ENCODE measurements at places on chromosomes 13 and 19.
A peak's percentile ranks its signal among the peaks of the same experiment; 100 is the strongest.

DNA sequence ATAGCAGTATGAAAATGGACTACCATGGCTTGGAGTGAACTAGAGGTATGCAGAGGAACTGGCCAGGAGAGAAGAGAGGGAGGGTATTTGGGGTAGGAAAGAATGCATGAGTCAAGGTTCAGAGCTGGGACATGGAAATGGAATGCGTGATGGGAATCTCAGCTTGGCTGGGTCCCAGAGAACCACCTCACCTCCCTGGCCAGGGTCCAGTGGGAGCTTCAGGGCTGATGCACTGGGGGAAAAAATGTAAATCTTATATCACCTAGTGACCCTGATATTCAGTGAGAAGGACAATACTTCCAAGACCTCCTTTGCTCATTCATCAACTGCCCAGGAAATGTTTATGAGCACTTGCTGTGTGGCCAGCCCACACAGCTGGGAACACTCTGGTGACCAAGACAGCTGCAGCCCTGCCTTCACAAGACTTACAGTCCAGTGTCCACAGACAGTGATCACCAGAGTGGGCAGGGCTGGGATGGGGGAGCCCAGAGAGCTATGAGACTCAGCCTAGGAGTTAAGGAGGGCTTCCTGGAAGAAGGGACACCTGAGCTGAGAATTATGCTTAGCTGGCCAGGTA lies 12.8 kb downstream of the IGSF23 start:
- DNase-seq, result no peak

- no peak for DNase-seq
Observed at GRCh38 chr19:9729162-9729561, 39.4 kb downstream of the ZNF846 start.

GRCh38 chr13:23724196-23724970 lies 154.2 kb downstream of the TNFRSF19 start:
- no peak for DNase-seq

- DNase-seq, result no peak
Observed at GRCh38 chr13:44837250-44837649, 152.0 kb downstream of the NUFIP1 start.

DNA sequence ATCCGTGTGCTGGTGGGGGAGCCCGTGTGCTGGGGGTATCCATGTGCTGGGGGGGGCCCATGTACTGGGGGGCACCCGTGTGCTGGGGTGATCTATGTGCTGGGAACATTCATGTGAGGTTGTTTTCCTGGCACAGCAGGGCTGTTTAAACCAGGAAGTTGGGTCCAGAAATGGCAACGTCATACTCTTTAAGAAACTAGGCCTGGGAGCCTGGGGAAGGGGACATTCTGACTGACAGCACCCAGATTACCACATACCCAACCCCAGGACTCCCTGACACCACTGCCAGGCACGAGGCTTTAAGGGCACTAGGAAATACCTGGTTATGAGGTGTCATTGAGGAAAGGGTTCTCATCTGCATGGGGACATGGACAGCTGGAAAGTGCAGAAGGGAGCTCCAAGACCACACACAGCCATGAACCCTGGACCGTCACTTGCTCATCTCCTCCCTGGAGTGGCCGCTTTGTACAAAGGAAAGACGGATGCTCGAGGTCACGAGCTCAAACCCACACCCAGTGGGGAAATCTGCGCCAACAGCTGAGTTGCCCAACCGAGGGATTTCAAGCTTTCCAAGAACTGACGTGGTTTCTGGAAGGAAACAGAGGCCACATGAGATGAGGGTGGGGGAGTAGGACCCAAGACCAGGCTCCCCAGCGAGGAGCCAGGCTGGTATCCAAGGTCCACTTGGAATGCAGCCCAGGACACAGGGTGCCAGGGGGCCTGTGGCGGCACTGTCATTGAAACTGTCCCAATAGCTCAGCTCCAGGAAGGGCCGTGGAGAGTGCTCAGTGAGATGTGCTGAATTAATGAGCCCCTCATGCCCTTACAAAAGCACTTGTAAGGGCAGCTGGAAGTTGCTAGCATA lies 40.9 kb downstream of the RAB20 start:
- DNase-seq, result no peak

GRCh38 chr13:111325941-111326620 lies 5.6 kb downstream of the TEX29 start:
- no peak for DNase-seq

GRCh38 chr13:23766283-23766682 lies 122.9 kb downstream of the MIPEP start:
- DNase-seq, result no peak

DNA sequence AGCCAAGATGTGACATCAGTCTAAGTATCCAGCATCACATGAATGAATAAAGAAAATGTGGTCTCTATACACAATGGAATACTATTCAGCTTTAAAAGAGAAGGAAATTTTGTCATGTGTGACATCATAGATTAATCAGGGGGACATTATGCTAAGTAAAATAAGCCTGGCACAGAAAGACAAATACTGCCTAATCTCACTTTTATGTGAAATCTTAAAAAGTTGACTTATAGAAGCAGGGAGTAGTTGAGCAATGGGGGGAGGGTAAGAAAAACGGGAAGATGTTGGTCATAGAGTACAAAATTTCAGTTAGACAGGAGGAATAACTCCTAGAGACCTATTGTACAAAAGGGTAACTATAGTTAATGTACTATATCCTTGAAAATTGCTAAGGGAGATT lies 10.4 kb upstream of the LCP1 start:
- no peak for DNase-seq

DNA sequence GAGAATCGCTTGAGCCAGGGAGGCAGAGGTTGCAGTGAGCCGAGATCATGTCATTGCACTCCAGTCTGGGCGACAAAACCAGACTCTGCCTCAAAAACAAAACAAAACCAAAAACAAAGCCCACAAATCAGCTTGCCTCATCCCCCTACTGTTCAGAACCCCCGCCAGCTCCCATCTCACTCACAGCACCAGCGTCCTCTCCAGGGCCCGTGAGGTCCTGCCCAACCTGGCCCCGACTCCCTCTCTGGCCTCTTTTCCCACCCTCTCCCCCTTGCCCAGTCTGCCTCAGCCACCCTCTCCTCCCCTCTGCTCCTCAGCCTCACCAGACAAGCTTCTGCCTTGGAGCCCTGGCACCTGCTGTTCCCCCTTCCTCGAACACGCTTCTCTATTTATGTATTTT lies 3.8 kb downstream of the SLC8A2 start:
- no peak for DNase-seq

GRCh38 chr13:113737803-113738202 lies 21.2 kb upstream of the TMEM255B start:
- no peak for DNase-seq

- DNase-seq, result no peak
Observed at GRCh38 chr19:18109733-18110608, 12.4 kb downstream of the MAST3 start.

DNA sequence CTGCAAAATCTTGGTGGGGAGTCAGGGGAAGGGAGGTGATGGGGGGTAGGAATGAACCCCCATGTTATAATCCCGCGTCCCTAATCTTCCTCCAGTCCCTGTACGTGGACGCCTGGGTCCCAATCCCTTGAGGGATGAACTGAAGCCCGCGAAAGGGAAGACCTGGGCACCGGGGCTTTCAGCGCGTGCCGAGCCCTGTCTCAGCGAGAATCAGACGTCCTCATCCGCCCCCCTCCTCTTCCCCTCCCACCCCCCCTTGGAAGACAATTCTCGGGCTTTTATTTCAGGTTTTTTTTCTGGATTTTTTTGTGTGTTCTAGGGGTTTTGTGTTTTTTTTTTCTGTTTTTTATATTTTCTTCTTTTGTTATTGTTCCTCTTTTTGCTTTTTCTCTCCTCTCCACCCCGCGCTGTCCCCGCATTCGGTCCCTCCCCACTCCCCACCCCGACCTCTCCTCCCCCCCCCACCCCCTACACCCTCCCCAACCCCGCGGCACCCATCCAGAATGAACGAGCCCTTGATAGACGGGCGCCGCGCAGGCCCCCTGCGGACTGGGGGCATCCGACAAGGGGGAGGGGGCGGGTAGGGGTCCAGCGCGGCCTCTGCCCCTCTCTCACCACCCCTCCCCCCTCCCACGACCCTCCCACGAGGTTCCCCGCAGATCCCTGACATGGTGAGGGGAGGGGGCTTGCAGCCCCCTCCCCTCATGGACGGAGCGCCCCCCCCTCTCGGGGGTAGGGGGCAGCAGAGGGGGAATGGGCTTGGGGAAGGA lies 10.3 kb downstream of the C19orf81 start:
- no peak for DNase-seq

GRCh38 chr13:25686831-25687470 lies 315.2 kb downstream of the ATP8A2 start:
- DNase-seq, result no peak

DNA sequence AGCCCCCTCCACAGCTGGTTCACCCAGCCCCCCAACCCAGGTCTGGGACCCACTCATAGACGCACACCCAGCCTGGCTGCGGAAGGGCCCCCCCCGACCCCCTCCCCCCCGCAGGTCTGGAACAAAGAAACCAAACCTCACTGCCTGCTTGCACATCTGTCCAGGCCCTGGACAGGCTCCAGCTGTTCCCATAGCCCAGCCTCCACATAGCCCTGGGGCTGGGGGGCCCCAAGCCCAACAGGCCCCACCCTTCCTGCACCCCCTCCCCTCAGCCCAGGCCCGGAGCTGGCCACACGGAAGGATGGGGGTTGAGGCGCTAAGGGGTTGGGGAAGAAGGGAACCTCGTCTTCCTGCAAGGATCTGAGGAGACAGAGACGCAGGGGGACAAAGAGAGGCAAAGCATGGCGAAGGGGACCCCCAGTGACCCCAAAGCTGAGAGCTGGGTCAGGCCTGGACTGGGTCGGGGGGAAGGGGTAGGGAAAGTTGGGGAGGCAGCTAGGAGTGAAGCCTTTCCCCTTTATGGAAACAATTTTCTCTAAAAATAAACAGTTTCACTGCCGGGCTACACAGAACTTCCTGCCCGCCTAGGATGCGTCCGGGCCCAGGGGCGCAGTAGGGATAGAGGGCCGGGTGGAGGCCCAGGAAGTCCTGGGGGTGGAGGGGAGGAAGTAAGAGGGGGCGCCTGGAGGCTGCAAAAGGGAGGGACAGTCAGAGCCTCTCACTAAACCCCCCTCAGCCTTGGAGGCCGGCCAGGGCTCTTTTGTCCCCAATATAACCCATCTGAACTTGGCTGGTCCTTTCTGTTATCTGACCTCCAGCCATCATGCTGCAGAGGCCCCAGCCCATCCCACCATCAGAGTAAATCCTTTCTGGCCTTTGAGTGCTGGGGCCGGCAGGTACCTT lies 2.4 kb downstream of the KANK2 start:
- DNase-seq, result no peak

GRCh38 chr13:44306371-44307192 lies 67.0 kb upstream of the SERP2 start:
- no peak for DNase-seq

DNA sequence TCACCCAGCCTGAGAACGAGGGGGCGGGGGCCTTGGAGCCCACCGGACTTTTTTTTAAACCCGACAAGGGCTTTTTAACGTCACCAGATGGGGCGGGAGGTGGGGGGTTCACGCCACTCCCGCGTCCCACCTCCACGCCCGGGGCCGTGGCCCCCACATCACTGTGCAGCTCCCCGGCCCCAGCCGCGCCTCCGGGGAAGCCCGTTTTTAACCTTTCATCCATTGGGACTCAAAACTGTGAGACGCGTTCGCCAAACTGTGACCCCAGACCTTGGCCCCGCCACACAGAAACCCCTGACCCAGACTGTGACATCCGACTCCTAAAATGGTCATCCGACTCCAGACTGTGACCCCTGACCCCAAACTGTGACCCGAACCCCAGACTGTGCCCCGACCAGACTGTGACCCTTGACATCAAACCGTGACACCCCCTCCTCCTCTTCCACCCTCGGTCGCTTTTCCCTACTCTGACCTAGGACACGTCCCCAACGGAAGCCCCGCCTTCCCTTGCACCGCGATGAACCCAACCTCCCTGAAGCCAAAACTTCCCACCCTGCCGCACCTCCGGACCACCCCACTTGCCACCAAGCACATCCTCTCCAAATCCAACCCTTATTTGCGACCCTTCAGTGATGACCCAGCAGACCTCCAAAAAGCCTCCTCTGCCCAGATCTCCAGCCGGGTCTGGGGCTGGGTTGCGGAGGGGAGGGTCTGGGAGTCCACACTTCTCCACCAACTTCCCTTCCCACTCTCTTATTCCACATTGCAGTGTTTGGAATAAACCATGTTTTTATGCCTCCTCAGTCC lies 1.5 kb upstream of the GRWD1 start:
- DNase-seq, result no peak

GRCh38 chr13:37107456-37107855 lies 2.0 kb upstream of the CSNK1A1L start:
- no peak for DNase-seq

DNA sequence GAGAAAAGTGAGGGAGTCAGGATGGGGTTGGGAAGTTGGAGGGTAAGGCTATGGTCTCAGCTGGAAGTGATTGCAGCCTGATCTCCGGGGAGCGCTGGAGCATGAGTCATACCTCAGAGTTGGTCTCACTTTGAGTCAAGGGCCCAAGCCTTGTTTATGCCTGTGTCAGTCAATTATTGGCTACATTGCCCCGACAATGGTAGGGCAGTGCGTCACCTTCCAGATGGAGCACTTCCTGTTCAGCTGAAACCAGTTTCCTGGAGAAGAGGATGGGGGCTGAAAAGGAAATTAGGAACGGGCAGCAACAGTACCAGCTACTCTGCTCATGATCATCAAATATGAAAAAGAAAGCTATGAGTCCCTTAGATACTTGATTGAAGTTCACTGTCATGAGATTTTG lies 60.4 kb downstream of the ADGRE1 start:
- peak; percentile 47 for DNase-seq

DNA sequence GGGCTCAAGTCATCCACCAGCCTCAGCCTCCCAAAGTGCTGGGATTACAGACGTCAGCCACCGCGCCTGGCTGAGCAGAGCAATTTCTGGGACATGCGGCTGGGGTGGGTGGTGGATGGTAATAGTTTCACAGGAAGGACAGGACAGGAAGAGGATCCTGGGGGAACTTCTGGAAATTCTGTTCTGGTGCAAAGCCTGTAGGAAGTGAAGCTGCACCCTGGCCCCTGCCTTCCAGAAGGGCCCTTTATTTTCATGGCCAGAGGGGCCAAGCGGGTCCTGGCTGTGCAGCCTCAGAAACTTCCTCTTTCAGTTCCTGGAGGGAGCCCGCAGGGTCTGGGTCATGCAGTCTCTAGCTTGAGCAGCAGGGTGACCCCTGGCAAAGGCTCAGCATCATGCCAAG lies 15.7 kb downstream of the FEM1A start:
- DNase-seq, result no peak

GRCh38 chr13:26465514-26465913 lies 92.0 kb upstream of the WASF3 start:
- no peak for DNase-seq

DNA sequence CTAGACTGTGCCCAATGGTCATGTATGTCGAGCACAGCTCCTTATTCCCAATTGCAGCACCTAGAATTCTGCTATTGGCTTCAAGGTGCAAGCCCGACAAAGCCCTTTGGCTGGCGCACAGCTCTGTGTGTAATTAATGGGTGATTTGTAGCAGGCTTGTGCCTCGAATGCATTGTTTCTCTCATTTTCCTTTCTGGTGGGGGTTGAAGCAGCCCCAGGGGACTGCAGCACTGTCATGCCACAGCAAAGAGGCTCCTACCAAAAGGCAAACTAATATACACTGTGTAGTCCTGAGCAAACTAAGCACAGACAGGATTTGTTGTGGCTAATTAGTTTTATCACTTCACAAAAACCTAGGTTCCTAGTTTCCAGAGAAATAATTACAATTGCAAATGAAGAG lies 898.7 kb downstream of the UQCRFS1 start:
- no peak for DNase-seq

Measured in stimulated activated CD4-positive, alpha-beta T cell treated with anti-CD3 and anti-CD28 coated beads, Interleukin-15, amount 100 ng/mL, for 48 hours (primary cell).